Forelimb muscle (tissue), 1 donor: ENCODE measurements at places on chromosomes 3 and 15.

DNA sequence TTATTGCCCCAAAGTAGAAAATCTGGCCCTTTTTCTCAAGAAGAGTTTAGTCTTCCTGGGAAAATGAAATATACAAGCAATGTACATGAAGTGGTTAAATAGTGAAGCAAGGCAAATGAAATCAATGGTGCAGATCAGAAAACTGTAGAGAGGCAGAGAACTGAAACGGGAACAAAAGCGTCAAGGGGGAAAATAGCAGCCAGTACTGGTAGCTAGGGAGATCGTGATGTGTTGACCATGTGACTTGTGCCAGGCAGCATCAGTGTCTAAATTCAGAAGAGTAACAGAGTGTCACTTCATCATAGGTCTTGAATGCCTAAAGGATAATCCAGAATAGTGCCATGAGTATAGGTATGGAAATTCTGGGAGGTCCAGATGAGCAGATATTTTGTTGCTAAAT, 163.1 kb downstream of the CHL1 start:
- no peak for DNase-seq

DNA sequence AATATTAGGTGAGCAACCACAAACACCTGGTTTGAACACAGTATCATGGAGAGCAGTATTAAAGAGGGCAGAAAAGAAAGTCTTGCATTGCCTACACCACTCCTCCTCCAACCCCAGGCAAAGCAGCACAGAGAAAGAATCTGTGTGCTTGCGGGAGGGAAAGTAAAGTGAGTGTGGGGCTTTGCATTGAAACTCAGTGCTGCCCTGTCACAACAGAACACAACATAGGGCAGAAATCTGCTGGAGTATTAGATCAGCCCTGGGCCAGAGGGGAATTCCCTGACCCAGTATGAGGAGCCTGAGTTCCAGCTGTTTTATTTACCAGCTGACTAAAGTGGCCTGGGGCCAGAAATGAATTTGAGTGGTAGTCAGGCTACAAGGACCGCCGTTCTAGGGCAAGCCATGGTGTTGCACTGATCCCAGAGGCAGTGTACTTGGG, 75.5 kb downstream of the SPATA16 start:
- DNase-seq: no peak

- DNase-seq: no peak
These were observed 48.5 kb downstream of the ITGA11 start for GRCh38 chr15:68383161-68384074.

GRCh38 chr3:192011137-192011536, 550.2 kb downstream of the PYDC2 start:
- DNase-seq: no peak

- no peak for DNase-seq
These were observed 238.0 kb upstream of the CTNNB1 start for GRCh38 chr3:40961104-40961857.

GRCh38 chr3:11624161-11624560, 19.6 kb downstream of the VGLL4 start:
- no peak for DNase-seq

- DNase-seq: no peak
These were observed 46.5 kb upstream of the SYNPR start for GRCh38 chr3:63231643-63232042.

DNA sequence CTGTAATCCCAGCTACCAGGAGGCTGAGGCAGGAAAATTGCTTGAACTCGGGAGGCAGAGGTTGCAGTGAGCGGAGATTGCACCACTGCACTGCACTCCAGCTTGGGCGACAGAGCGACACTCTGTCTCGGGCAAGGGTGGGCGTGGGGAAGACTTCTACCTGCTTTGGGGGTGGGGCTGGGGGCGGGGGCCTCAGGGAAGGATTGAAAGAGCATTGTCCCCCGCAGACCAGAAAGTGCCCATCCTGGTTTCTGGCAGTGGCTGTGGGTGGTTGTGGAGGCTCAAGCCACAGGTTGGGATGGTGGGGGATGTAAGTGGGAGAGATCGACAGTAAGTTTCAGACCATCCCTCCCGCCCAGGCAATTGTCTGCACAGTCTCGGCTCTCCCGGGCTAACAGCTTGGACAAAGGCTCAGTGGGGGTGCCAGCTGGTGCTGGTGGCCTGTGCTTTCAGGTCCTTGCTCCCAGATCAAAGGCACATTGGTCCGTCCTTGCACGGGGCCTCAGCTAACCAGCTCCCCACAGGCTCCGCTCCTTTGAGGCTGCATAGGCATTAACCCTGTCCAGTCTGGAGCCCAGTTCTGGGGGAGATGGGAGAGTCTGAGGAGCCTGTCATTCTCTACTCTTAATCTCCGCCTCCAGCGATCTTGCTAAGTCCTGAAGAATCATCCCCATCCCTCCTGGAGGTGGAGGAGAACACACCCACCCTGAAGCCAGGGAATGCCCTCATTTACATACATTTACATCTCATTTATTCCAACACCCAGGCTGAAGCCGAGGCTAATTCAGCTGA, 8.6 kb downstream of the SCN5A start:
- DNase-seq: no peak

DNA sequence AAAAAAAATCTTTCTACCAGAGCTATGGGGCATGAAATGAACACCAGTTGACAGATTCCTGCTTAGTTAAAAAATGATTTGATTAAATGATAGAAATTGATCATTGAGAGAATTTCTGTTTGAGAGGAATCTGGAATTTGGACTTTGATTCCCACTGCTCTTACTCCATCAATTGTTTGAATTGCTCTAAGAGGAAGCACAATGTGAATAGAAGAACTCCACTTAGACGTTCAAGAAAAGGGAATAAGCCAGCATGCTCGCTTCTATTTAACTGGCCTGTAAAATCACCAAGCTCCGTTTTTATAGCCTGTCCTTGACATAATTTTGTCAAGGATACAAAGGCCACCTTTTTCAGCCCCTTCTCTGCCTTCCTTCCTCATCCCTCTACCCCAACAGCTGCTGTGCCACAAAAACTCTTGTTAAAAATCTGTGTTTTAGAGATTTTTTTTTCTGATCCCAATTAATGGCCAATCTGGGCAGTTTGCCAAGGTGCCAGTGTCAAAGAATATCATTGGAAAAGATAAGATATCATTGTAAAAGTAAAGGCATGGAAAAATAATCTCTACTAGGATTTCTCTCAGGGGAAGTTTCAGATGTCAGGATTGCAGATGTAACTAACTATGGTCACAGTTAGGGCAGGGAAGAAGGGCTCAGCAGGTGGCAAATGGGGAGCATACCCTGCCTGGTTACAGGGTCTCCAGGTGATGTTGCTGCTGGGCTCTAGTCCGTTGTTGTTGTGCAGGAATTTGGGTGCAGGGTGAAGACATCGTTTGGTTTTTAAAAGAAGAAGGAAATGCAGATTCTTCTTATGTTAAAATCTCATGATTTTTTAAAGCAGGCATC, 301.8 kb upstream of the PDZRN3 start:
- DNase-seq: no peak

- DNase-seq: no peak
These were observed 854.4 kb downstream of the SQOR start for GRCh38 chr15:46489276-46489675.

GRCh38 chr3:196868297-196868661, 559 bp downstream of the SENP5 start:
- no peak for DNase-seq

DNA sequence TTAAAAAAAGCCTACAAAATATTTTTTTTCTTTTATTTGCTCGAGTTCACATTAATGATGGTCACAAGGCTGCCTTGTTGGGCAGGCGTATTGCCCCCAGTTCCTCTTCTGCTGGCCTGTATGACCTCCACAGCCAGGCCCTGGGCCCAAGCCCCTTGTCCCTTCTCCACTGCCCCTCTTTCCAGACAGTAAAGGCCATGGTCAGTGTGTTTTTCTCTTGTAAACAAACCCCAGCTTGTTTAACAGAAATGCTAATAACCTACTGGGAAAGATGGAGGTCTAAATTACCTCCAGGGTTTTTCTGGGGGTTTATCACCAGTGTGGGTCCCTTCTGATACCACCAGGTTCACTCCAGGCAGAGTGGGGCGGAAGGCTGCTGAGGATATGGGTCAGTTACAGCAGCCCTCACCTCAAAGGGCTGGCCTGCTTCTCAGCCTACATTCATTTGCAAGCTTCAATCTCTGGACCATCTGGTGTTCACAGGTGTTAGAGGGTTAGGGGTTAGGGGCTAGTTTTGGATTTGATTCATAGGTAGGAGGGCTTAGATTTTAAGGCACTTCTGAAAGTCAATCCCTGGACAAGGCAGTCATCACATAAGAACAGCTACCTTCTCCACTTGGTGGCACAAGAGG, 2.0 kb upstream of the MANF start:
- no peak for DNase-seq

GRCh38 chr15:81111510-81112470, 22.3 kb upstream of the CFAP161 start:
- DNase-seq: no peak

DNA sequence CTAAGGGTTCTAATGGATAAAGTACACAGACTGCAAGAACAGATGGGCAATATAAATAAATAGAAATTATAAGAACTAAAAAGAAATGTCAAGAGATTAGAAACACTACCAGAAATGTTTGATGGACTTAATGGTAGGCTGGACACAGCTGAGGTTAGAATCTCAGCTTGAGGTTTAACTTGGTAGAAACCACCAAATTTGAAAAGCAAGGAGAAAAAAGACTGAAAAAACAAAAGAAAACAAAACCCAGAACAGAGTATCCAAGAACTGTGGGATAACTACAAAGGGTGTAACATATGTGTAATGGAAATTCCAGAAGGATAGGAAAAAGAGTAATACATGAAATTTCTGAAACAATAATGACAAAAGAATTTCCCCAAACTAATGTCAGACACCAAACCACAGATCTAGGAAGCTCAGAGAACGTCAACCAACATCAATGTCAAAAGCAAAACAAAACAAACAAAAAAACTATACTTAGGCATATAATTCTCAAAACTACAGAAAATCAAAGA, 35.0 kb downstream of the RFX7 start:
- DNase-seq: no peak

GRCh38 chr3:13689373-13690260, 140.7 kb downstream of the FBLN2 start:
- no peak for DNase-seq

- DNase-seq: no peak
These were observed 352.1 kb downstream of the MECOM start for GRCh38 chr3:169311381-169311780.

GRCh38 chr3:96776818-96777217, 37.6 kb upstream of the EPHA6 start:
- DNase-seq: no peak

GRCh38 chr15:60572541-60573421, 93.8 kb upstream of the ICE2 start:
- no peak for DNase-seq

- no peak for DNase-seq
These were observed 6.5 kb upstream of the SYNM start for GRCh38 chr15:99098426-99098825.

DNA sequence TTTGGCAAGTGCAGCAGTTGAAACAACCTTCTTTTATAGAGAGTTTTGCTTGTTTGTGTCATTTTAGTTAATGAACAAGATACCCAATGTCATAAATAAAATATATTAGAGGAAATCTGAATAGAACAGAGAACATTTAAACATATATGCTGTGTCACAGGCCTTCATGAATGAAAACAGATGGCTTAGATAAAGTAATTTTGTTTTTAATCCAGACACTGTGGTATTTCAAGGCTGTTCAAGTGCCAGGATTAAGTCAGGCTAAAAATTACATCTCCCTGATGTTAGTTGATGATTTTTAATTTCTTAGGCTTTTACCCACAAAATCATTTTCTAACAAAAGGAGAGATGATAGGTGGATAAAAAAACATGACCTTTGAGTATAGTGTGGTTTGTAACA, 4.9 kb upstream of the ACKR4 start:
- no peak for DNase-seq

DNA sequence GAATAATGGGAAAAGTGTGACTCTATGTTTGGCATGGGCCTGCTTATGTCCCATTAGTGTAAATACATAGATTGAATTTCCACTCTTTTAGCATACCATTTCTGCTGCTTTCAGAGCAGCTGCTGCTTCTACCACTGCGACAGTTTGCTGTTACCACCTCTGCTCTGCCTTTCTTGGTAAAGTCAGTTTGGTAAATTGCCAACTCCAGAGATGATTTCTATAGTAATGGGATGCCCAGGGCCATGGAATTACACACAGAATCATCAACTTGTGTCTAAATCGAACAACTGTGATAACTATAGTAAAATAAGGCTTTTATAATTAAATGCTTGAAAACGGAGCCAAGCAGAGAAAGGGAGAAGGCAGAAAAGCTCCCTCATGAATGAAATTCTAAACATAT, 168.4 kb upstream of the VEPH1 start:
- no peak for DNase-seq

DNA sequence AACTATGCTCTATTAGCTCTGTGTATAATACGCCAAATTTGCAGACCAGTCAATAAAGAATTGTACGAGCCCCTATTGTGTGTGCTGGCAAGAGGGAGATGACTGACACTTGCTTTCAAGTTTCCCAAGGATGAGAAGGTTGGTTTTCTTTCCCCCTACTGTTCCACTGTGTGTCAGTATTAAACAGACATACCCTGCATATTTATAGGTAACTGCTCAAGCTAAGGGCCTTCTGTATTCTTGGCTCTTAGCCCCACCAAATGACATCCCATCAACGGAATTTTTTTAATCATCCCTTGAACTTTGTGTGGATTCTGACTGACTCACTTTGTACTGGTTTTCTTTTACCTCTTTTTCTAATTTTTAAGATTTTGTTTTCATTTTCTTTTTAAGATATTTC, 60.6 kb upstream of the GYG1 start:
- DNase-seq: no peak

DNA sequence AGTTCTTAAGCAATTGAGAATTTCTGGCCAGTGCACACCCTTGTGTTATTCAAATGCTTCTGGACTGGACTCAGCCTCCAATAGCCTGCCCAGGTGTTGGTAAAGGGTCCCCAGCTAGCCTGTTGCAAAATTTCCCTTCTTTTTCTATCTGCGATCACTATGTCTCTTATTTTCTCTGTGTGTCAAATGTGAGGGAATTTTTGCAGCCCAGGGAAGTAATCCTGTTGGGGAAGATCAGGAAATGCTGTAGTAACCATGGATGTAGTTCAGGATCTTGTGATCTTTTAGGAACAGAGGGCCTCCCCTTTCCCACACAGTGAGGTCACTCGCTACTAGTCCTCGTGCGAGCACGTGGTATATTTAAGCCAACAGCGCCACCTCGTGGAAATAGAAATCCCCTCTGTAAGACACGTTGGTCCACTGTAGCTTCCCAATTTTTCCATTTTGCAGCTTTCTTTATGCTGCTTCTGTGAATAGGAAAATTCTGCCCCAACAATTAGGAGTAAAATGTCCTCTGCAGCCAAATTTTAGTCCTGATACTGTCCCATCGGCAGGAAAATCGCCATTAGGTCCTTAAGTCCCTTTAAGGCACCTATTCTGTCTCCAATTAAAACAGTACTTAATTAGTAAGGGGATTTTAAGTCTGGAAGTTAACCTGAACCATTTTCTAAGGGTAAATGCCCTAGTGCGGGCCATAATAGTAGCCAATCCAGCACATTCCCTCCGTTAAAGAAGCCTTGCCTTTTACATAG, 4.0 kb upstream of the SMCO1 start:
- DNase-seq: no peak

DNA sequence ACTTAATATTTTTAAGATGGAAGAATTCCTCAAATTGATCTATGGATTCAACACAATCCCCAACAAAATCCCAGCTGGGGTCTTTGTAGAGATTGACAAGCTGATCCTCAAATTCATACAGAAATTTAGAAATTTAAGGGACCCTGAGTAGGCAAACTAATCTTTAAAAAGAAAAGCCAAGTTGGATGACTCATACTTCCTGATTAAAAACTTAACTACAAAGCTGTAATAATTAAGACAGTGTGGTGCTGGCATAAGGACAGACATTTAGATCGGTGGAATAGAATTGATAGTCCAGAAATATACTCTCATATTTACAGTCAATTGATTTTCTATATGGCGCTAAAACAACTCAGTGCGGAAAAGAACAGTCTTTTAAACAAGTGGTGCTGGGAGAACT, 11.6 kb downstream of the FAM162A start:
- no peak for DNase-seq
